Neuronal stem cell (in vitro differentiated cells): ENCODE measurements at places on chromosomes 6 and 20.

- no peaks in the 10 kb centered on the region for H3K36me3 ChIP-seq
- no peak overlapping the region for H3K27ac ChIP-seq
- H3K27me3 ChIP-seq: no peaks in the 10 kb centered on the region
- no peaks in the 10 kb centered on the region for H3K4me1 ChIP-seq
- DNase-seq: no peak
Measured at GRCh38 chr6:129359811-129360681, 349.9 kb downstream of the ARHGAP18 start.

- H3K4me3 ChIP-seq: no peak overlapping the region
- H3K27me3 ChIP-seq: no peaks in the 10 kb centered on the region
- peaks cover 12% of the 10 kb centered on the region for H3K36me3 ChIP-seq
- DNase-seq: no peak
Measured at GRCh38 chr20:23639490-23639958, 1.8 kb upstream of the CST3 start.

GRCh38 chr6:167408235-167408869 lies 83.5 kb downstream of the TTLL2 start:
- H3K4me3 ChIP-seq: no peak overlapping the region
- DNase-seq: no peak
- no peaks in the 10 kb centered on the region for H3K4me1 ChIP-seq
- H3K27ac ChIP-seq: no peak overlapping the region
- H3K36me3 ChIP-seq: no peaks in the 10 kb centered on the region

- no peak overlapping the region for H3K27ac ChIP-seq
- no peak overlapping the region for H3K4me3 ChIP-seq
- no peak for DNase-seq
- H3K27me3 ChIP-seq: no peaks in the 10 kb centered on the region
Measured at GRCh38 chr6:25233226-25233625, 45.9 kb upstream of the CARMIL1 start.

DNA sequence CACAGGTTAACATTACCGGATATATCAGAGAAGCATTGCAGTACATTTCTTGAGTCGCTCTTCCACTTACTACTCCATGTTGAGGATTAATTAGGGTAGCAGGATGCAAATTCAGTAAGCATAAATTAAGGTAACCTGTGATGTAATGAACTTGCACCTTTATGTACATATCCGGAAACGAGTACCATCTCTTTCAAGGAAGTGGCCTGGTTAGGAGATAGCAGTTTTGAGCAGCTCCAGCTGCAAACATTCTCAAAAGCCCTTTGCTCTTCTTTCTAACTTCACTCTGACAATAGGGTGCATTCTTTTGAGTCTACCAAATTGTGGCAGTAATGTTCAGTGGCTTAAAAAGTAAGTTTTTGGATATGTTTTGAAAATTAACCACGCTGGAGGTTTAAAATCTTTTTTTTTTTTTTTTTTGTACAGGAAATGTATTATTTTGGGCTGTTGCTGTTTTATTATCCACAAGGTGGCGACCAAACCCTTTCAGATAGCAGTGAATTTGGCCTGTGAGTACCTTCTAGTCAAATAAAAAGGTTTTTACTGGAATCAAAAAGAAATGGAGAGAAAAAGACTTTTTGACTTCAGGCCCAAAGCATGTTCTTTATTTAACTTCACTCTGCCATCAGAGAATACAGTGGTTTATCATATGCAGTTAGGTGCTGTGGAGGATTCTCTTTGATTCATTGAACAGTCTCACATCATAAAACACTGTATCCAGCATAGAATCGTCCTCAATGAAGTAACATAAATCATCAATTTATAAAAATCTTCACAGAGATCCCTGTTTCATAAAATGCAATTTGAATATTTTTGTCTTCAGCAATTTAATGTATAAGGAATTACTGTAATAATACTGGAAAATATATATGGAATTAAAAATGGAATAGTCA lies 8.9 kb downstream of the FAM217B start:
- DNase-seq: no peak
- peaks cover 1% of the 10 kb centered on the region for H3K4me1 ChIP-seq
- H3K36me3 ChIP-seq: peaks cover 3% of the 10 kb centered on the region
- H3K4me3 ChIP-seq: no peak overlapping the region
- no peaks in the 10 kb centered on the region for H3K27me3 ChIP-seq
